Lung (tissue), 17 donors: ENCODE measurements at places on chromosomes 13 and 19. TPM values are rescaled to one million over a fixed set of nuclear protein-coding genes. Genes with fewer than 3 reads are reported as not detected.

The NXNL1 gene
- polyA plus RNA-seq = not detected

The LRRC4B gene
- polyA plus RNA-seq = 1.7 TPM

The IGFL2 gene
- not detected for polyA plus RNA-seq

DNA sequence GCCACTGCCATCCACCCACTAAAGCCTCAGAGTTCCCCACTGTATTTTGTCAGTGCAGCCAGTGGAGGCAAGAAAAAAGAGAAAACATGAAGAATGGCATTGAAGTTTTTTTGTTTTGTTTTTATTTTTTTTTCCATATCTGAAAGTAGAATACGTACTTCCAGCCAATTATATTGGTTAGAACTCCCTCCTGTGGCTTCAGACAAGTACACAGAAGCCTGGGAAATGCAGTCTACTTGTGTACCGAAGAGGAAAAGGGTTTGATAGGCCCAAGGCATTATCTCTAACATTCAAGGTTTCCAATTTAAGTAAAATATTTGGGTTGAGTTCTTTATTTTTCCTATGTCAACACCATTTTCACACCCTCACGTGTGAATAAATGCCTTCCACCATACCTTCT, 696.2 kb upstream of the GPC6 start:
- H3K27ac ChIP-seq = no peak overlapping the region
- no peaks in the 10 kb centered on the region for H3K4me1 ChIP-seq
- DNase-seq = no peak
- H3K36me3 ChIP-seq = no peaks in the 10 kb centered on the region
- no peaks in the 10 kb centered on the region for H3K27me3 ChIP-seq

GRCh38 chr13:44780591-44781280, 204.6 kb upstream of the TSC22D1 start:
- no peak for DNase-seq
- H3K4me1 ChIP-seq = no peaks in the 10 kb centered on the region

DNA sequence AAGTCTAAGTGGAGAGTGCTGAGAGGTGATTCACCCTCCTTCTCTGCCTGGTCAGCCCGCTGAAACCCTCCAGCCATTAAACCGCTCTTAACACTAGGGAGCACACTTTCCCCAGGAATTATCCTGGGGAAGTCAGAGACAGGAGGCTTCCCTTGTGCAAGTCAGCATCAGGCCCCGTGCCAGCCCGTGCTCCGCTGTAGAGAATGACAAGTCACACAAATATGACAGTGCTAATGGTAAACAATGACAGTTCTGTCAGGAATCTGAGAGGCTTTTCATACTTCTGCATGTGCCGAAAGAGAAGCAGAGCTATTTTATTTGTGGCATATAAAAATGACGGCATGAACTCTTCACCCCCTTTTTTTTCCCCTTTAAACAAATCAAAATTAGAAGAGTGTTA, 816.9 kb upstream of the SLC10A2 start:
- H3K36me3 ChIP-seq = no peaks in the 10 kb centered on the region
- no peak overlapping the region for H3K4me3 ChIP-seq
- H3K4me1 ChIP-seq = no peaks in the 10 kb centered on the region
- H3K27me3 ChIP-seq = no peaks in the 10 kb centered on the region
- no peak overlapping the region for H3K27ac ChIP-seq

GRCh38 chr13:43214124-43214523, 190.7 kb downstream of the DNAJC15 start:
- no peak overlapping the region for H3K4me3 ChIP-seq
- no peak for DNase-seq
- H3K27ac ChIP-seq = no peak overlapping the region
- no peaks in the 10 kb centered on the region for H3K36me3 ChIP-seq
- no peaks in the 10 kb centered on the region for H3K27me3 ChIP-seq

- H3K27ac ChIP-seq = no peak overlapping the region
- no peaks in the 10 kb centered on the region for H3K4me1 ChIP-seq
- no peak for DNase-seq
- no peaks in the 10 kb centered on the region for H3K36me3 ChIP-seq
- H3K4me3 ChIP-seq = no peak overlapping the region
Measured at GRCh38 chr13:92566767-92567166, 659.8 kb upstream of the GPC6 start.

DNA sequence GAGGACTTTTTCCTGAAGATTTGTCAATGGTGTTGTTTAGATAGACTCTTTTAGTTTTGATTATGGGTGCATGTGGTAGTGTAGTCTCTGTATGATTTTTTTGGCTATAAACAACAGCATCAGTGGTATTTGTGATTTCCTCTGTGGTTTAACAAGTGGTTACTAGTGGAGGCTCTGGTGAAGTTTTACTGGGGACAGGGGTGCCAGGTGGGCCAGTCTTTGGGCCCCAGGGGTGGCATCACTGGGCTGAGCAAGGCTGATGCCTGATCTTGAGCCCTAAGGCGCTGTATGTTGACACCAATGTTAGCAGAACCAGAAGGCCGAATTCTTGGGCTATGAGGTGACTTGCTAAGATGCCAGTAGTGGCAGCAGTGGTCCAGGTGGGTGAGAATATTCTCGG, 811.4 kb downstream of the DACH1 start:
- no peak for DNase-seq
- no peak overlapping the region for H3K4me3 ChIP-seq
- H3K4me1 ChIP-seq = no peaks in the 10 kb centered on the region
- no peaks in the 10 kb centered on the region for H3K36me3 ChIP-seq
- no peaks in the 10 kb centered on the region for H3K27me3 ChIP-seq

DNA sequence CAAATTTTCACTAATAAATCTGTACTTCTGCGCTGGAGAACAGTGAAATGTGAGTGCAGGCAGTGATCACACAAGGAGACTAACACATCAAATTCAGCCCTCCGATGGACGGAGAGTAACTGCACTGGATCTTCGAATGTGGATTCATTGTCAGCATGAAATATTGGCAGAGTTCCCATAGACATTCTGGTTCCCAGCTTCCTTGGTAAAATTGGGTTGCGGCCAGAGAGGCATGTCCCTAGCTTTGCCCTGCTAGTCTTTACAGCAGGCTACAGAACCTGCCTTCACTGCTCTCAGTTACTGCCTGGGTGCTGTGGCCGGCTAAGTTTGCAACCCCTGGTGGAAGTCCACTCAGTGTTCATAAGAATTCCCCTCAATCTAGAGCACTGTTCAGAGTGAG, 32.3 kb upstream of the UQCRFS1 start:
- no peaks in the 10 kb centered on the region for H3K36me3 ChIP-seq
- H3K27ac ChIP-seq = no peak overlapping the region
- H3K4me1 ChIP-seq = no peaks in the 10 kb centered on the region
- H3K27me3 ChIP-seq = no peaks in the 10 kb centered on the region
- DNase-seq = peak; percentile 28

DNA sequence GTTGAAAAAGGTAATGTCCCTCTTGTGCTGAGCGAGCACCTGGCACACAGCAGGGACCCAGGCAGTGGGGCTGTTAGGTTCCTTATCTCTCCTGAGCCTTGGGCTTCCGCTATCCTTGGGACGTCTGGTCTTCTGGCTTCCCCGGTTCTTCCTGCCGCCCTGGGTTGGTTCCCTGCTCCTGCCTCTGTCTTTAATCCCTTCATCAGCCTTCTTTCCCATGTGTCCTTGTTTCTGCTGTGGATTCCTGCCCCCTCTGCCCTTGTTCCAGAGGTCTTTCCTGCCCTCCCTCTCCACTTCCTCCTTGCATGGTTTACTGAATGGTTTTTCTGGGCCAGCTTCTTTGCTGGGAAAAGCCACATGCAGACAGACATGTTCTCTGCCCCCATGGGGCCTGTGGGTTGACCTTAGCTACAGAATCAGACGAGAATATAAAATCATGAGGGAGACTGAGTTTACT, 2.6 kb downstream of the EPN1 start:
- peaks cover 3% of the 10 kb centered on the region for H3K4me1 ChIP-seq
- H3K27me3 ChIP-seq = no peaks in the 10 kb centered on the region
- no peak overlapping the region for H3K4me3 ChIP-seq
- peaks cover 37% of the 10 kb centered on the region for H3K36me3 ChIP-seq
- no peak for DNase-seq

DNA sequence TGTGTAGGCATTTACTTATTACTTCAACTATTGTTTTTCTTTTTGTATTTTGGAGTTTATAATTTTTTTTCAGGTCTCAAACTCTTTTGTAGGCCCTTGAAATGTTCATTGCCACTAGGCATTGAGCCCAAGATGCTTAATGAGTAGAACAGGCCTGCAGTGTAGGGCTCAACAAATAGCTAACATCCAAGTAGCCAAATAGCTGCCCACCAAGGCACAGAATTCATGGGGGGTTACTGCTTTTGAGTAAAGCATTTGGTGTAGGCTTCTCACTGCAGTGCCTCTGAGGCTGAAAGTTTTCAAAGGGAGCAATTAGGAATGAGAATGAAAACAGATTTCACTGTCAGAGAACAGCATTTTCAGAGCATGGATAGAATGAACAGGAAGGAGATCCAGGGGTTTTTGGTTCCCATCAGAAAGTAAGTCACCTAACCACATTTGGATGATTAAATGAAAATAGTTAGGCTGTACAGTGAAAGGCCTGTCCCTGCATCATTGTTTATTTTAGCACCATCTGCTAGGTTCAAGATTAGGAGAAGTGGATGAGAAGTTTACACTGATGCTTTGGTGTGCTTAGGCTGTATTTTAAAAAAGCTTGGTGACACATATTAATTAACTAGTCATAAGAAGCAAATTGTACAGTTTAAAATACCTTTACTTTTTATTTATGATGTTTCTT, 61.0 kb downstream of the EDNRB start:
- no peaks in the 10 kb centered on the region for H3K36me3 ChIP-seq
- no peak overlapping the region for H3K27ac ChIP-seq
- H3K27me3 ChIP-seq = no peaks in the 10 kb centered on the region
- no peak for DNase-seq
- H3K4me1 ChIP-seq = peaks cover 2% of the 10 kb centered on the region
- no peak overlapping the region for H3K4me3 ChIP-seq

- H3K36me3 ChIP-seq = no peaks in the 10 kb centered on the region
- no peak overlapping the region for H3K27ac ChIP-seq
- H3K4me3 ChIP-seq = no peak overlapping the region
- no peak for DNase-seq
Measured at GRCh38 chr13:25702386-25702785, 330.6 kb downstream of the ATP8A2 start.
